Type B pancreatic cell (in vitro differentiated cells): ENCODE measurements at places on chromosomes 11 and 22.
A peak's percentile ranks its signal among the peaks of the same experiment; 100 is the strongest.

- DNase-seq, result no peak
These were observed 369.3 kb upstream of the SYN3 start for GRCh38 chr22:33427461-33427860.

DNA sequence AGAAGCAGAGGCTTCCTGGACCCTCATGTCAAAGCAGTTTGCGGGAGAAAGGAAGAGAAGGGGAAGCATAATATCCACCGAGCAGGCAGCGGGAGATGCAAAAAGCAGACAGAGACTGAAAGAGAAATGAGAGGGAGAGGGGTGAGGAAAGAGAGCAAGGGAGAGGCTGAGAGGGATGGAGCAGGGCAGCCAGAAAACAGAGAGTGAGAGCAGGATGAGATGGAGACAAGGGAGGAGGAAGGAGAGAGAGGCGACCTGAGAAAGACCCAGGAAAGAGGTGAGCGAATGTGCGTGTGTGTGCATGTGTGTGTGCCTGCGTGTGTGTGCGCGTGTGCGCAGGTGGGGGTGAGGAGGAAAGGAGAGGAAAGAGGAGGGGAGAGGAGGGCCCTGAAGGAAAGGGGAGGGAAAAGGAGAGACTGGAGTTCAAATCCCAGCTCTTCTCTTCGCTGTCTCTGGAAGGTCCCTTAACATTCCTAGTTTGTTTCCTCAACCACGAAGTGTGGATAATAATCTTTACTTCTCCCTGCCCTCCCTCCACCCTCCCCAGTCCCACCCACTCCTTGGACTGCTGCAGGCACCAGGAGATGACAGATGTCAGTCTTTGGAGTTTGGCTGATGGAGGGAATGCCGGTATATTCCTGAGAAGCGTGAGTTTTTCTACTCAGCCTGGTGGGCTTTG, 67.9 kb downstream of the ISX start:
- DNase-seq, result no peak

DNA sequence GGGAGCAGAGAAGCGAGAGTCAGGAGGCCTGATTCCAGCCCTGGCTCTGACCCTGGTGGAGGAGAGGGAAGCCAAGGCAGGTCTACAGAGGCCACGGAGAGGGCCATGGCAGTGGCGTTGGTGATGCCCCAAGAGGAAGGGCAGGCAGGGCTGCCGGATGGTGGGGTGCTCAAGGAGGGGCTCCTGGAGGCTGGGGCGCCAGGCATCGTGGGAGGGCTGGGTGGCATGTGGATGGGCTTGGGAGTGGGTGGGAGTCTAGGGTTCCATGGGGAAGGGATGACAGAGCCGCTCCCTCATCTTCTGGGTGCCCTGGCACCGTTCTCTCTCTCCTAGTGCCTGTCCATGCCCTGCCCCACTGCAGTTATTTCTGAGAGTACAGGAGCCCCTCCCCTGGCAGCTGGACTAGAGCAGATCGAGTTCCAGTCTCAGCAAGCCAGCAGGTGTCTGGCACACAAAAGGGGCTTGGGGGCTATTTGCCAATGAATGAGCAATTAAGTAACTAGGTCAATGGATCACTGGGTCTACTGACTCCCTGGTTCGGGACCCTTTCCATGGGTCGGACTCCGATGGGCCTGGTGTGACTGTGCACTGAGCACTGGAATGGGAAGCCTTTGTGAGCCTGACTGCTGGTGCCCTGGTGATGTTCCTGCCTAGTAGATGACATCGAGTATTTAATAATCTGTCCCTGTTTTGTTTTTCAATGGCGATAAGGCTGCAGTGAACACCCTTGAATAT, 570.0 kb downstream of the TBC1D22A start:
- no peak for DNase-seq

GRCh38 chr11:126748100-126748791, 252.3 kb downstream of the KIRREL3 start:
- peak; percentile 76 for DNase-seq

GRCh38 chr11:16881074-16881709, 133.0 kb downstream of the PLEKHA7 start:
- DNase-seq, result no peak

DNA sequence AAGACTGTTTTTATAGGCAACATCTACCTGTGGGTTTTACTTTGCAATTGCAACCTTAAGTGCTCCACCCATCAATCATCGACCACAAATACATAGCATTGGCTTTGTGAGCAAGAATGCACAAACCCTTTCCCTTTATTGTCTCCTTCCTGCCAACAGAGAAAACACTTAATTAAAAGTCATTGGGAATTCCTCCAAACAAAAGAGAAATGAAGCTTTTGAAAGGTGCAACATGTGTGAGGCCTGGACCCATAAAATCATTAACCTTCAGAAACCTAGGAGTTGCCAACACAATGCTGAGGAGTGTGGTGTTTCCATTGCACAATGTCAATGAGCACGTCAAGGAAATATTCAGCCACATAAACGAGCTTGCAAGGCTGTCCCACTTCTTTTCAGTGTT, 223.2 kb downstream of the BLID start:
- DNase-seq, result no peak

- no peak for DNase-seq
These were observed 5.5 kb upstream of the RGL4 start for GRCh38 chr22:23685205-23685784.
